ENCODE measurements at places on chromosomes 1 and 21.
A peak's percentile ranks its signal among the peaks of the same experiment; 100 is the strongest.

DNA sequence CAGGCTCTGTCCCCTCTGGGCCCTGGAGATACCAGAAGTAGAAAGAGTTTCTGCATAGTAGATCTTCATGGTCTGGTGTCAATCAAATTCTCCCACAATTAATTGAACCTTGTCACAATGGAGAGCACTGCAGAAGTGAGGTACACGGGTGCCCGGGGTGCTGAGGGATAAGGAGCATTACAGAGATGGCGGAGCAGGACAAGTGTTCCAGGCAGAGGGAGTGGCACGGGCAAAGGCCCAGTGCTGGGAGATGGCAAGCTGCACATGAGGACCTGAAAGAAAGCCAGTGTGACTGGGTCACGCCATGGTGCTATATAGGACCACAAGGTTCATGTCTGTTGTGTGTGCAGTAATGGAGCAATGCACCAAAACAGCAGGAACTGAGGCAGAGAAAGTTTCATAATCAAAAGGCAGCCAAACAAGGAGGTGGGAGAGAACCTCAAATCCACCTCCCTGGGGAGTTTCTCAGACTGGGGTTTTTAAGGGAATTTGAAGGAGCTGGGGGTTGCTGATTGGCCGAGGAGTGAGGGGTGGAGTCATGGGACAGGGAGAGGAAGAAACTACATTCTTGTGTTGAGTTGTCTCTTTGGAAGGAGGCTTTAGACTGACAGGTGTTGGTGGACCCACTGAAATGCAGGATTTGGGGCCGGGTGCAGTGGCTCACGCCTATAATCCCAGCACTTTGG is 27.7 kb downstream of the ACOT11 start:
- DNase-seq, result no peak

- DNase-seq, result no peak
Measured at GRCh38 chr1:44519035-44519676, 114.1 kb downstream of the RNF220 start.

DNA sequence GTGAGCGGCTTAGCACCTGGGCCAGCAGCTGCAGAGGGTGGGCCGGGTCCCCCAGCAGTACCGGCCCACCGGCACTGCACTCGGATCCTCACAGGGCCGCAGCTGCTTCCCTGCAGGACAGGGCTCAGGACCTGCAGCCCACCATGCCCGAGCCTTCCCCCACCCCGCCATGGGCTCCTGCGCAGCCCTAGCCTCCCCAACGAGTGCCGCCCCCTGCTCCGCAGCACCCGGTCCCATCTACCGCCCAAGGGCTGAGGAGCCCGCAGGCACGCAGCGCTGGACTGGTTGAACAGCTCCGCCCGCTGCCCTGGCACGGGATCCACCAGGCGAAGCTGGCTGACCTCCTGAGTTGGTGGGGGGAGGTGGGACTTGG is 6.3 kb upstream of the ACBD6 start:
- no peak for DNase-seq

DNA sequence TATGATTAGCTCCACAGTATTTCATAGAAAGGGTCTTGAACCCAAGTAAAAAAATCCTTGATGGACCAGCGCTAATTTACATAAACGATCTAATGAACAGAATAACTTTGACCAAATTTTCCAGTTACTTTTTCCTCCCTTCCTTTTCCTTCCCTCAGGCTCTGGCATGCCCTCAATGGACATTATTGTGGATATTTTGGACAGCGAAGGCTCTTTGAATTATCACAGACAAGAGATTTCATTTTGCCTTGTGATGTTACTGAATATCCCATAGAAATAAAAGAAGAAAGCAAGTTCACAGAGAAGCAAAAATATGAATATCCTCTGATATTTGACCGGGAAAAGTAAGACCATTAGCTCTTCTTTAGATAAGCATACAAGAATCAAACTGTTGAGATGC is 60.3 kb upstream of the EXO1 start:
- DNase-seq, result no peak

DNA sequence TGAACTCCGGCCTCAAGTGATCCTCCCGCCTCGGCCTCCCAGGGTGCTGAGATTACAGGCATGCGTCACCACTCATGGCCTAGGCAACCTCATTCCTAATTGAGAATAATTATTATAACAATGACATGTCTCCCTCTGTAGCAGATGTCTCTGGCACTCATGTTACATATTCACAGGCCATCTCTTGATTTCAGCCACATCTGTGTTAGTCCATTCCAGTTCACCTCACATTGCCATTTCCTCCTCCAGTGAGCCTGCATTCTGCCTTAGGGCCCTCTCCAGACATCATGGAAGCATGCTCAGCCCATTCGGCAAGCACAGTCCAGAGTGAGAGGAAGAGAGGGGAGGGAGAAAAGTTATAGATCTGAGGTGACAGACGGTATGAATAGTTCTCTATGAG is 32.5 kb downstream of the CDKN2C start:
- no peak for DNase-seq

DNA sequence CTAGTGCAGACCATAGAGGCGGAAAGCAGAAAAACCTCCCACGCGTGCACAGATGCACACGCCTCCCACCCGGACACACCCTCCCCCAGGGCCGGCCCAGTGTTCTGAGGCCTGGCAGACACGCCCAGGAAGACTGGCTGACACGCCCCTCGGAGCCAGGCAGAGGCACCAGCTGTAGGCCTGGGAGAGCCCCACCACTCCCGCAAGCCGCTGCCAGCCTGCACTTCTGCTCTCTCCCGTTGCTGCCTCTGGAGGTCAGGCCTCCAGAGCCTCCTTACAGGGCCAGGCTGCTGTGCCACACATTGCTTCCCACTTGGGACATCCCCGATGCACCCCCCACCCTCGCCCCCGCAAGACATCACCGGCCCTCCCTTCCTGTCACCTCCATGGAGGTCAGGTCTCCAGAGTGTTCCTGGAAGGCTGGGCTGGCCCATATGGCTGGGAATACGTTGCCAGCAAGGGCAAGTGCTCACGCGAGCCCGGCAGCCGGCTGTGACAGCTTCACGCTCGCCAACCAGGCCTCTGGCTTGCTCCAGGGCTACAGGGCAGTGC is 40.4 kb downstream of the CASZ1 start:
- no peak for DNase-seq

DNA sequence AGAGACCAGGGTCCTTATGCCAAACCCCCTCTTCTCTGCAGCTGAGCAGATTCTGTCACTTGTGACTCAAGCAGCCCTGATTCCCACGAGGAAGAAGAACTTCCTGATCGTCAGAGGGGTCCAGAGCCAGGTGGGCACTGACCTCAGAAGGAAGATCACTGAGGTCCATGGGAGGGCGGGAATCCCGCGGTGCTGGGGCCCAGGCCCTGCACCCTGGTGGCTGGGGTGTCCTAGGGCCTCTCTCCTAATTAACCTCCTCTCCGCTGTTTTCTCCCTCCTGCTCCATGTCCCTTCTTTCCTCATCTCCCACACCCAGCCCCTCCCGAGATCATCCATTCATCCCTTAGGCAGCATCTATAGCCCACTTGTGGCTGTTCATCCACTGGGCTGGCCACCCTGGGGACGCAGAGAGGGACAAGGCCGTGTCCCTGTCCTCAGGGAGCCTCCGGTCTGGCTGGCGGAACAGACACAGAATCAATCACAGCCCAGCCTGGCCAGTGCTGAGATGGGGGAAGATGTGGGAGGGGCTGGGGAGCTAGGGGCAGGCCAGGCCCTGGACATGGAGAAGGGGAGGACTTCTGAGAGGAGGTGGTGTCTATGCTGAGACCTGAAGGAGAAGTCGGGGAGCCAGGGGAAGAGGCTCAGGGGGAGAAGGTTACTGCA is 638.3 kb downstream of the MATN1 start:
- no peak for DNase-seq

DNA sequence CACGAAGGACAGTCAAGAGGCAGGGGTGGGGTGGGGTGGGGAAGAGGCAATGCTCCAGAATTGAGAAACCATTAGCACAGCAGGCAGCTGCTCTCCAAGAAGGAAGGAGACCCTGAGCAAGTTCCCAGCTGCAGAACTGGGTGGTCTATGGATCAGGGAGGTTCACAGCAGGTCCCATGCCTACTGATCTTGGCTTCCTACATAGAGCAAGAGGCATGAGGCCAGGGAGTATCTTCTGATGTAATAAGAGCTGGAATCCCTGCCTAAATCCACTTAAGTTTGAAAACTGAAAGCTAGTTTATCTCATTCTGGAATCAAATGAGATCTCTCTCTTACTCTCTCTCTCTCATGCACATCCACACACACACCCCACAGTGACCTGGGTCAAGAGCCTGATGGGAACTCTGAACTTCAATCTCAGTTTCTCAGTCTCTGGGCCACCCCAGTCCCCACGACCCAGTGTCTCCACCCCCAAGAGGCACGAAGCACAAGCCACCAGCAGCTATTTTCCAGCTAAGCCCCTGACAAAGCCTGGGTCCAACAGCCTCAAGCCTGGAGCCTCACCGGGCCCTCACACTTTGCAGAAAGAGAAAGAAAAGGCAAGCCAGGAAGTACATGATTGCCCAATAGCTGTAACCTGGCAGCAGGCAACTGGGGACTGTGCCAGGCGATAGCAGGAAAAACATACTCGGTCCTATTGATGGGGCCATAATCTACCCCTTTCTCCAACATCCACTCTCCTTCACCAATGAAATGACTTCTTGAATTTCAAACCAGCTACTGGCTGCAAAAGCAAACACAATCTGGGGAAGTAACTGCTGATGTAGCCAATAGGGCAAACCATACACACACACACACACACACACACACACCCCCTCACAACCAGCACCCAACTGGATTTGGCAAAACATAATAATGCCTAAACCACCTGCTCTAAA is 2.2 kb downstream of the NUAK2 start:
- peak; percentile 14 for DNase-seq

DNA sequence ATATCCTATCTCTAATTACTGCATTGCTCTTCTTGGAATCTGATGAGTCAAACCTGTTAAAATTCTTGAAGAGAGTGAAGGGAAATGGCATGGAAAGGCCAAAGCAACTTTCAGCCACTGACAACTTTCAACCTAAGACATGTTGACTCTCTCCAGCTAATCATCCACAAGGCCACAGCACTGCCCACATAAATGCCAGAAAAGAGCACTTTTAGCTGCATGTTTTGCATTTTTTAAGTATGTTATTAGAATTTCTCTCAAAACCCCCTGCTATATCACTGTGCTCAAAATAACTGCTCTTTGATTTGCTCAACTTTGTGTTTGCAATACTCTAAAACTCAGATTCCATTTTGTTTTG is 352.5 kb downstream of the ADGRL2 start:
- no peak for DNase-seq

- DNase-seq, result no peak
Measured at GRCh38 chr1:211068976-211069375, 65.0 kb downstream of the KCNH1 start.

DNA sequence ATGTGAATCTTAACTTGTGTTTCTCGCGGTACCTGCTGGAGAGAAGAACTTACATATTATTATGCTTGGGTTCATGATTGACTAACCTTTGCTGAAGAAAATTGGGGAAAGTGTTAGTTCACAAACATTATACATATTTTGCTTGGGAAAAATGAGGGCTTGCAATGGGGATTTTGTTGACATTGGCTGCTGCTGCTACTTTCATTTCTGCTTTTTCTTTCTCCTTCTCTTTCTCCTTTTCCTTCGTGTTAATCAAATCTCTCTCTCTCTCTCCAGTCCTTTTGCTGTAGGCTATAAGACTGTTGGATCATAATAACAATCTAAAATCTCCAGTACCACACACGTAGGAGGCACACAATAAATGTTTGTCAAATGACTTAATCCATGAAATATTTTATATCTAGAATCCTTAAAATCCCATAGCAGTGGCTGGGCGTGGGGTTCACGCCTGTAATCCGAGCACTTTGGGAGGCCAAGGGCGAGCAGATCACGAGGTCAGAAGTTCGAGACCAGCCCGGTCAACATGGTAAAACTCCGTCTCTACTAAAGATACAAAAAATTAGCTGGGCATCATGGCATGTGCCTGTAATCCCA is 23.0 kb downstream of the IRF2BP2 start:
- no peak for DNase-seq

- no peak for DNase-seq
Measured at GRCh38 chr1:64645735-64646134, 99.1 kb upstream of the RAVER2 start.

- no peak for DNase-seq
Measured at GRCh38 chr1:30866594-30866993, 42.0 kb downstream of the SDC3 start.

Measured in occipital lobe (tissue), 3 donors.